ENCODE measurements at places on chromosomes 7 and 10.
A peak's percentile ranks its signal among the peaks of the same experiment; 100 is the strongest.

DNA sequence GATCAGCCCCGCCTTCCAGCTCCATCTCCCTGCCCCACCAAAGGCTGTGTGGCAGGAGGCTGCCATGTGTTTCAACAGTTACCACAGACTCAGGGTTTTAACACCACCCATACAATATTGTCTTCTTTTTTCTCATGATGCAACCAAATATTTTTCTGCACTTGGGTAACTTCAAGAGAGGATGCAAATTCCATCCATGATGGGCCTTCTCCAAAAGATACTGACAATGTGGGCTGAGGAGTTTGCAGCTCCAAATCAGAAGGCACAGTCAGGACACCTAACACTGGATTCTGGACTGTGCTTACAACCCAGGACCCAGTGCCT is 347.9 kb downstream of the GRID1 start:
- no peak for DNase-seq

- no peak for DNase-seq
Observed at GRCh38 chr7:14368285-14368684, 378.8 kb upstream of the ETV1 start.

GRCh38 chr10:3866332-3866731 is 81.3 kb upstream of the KLF6 start:
- DNase-seq, result no peak

DNA sequence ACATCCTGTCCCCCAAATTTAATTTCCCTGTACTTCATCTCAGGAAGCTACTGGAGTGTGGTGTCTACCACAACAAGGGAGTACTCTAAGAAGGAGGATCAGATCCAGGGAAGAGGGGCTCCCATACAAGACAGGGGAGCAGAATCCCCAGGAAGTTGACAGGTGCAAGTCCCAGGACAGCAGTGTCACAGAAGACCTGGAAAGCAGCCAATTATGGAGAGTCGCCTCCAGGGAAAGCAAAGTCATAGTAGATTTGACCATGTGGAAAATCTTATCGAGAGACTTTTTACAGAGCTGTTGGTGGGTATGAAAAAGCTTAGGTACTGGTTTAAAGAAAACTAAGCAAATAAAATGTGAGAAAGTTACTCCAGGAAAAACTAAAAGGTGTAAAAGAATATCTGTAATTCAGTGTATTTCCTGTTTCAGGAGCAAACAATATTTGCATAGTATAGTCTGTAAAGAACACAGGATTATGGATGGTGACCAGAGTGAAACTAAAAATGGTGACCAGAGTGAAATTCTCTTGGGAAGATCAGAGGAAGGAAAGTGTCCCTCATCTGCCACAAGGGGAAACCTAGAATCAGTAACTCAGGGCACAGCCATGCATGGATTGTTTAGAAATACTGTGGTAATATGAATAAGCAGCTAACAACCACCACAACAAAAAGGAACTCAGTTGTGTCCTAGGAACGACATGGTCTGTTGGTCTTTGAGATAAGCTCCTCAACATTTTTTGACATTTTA is 44.5 kb downstream of the LANCL2 start:
- DNase-seq, result no peak

DNA sequence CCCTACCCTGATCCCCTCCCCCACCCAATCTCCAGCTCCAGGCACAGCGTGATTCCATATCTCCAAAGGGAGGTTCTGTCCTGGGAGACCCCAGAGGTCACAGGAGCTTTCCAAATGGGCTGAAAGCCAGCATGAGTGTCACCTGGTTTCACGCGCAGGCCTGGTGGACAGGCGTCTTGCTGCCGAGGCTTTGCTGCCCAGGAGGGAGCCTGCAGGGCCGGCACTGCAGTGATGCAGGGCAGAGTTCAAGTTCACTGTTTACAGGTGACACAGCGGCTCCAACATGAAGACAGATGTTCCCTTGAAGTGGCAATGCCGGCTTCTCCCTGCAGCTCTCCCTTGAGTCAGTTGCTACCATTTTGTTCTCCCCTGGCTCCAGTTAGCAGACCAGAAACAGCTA is 104.3 kb downstream of the TCERG1L start:
- DNase-seq, result no peak

DNA sequence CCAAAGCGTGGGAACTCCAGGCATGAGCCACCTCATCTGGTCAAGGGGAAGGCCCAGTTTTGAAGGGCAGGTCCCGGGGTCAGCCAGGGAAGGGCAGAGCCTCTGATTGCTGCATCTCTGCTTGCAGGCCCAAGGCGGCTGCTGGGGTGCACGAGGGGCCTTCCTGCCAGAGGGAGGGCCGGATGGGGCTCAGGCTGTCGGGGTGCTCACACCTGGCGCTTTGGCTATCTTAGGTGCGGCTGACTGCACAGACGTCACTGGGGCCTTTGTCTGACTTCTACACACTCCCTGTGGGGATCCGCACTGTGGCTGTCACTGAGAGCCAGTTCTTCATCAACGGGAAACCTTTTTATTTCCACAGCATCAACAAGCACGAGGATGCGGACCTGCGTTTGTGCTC is 68.7 kb downstream of the ZNF727 start:
- DNase-seq, result no peak

GRCh38 chr7:34361663-34362250 is 296.3 kb upstream of the NPSR1 start:
- DNase-seq, result peak; percentile 5

GRCh38 chr7:131238347-131238931 is 89.2 kb upstream of the MKLN1 start:
- peak; percentile 70 for DNase-seq

- peak; percentile 67 for DNase-seq
Observed at GRCh38 chr7:127770885-127771284, 118.9 kb downstream of the SND1 start.

DNA sequence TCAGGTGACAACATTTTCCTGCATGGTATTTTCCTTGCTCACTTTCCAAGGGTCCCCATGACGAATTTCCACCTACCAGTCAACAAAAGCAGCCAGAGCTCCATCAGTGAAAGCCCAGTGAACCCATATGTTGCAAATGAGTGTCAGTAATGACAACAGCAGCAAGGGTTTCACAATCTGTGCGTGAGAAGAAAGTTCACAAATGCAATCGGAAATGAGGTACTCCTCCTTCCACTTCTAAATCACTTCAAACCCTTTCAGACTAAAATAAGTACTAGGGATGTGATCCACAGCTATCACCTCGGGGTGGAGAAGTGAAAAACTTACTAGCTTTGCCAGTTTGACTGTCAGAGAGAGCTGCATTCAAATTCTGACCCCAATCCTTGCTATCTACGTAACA is 55.6 kb upstream of the BET1 start:
- DNase-seq, result peak; percentile 95

DNA sequence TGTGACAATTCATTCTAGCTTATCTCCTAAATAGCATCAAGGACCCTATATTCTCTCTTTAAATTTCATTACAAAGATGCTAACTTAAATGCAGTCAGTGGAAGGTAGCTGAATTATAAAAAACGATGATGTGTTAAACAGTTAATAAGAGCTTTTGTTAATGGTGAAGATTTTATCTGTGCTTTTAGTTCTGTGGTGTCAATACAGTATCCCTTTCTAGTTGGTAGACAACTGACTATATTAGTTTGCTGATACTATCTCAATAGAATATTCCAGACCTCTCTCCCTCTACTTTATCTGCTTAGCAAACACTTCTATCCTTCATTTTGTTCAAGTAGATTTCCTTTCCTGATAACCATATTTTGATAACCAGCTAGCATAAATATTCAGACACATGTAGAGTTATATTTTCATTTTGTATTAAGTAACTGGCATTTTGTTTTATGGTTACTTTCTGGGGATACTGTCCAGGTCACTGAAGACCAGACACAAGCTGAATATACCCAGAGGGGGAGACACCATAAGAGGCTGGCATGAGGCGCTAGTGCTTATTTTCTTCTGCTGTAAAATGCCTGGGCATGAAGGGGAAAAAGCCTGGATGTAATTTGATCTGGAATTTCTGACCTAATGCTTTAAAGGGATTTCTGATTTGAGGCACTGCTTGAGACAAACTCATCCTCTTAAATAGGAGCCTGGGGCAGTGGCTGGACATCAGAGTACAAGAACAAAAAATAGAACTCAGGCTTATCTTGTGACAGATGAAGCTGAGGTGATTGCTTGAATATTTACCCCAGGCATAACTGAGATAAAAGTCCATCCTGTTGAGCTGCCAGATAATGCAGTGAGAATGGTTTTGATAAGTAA is 197.5 kb downstream of the MALRD1 start:
- peak; percentile 2 for DNase-seq

DNA sequence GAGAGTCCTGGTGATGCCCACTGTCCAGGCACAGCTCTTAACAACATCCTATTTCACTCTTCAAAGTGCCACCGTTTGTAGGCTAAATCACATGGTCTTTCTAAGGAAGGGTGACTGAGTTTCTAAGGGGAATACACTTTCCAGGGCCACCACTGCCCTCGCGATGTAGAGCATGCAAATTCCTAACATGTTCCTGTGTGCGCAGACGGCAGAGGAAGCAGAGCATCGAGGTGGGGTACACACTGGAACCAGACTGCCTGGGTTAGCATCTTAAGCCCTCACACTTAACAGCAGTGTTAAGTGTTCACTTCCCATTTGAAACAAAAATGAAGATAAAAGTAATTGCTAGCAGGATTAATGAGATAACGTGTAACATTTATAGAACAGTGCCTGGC is 3.0 kb downstream of the VOPP1 start:
- no peak for DNase-seq

DNA sequence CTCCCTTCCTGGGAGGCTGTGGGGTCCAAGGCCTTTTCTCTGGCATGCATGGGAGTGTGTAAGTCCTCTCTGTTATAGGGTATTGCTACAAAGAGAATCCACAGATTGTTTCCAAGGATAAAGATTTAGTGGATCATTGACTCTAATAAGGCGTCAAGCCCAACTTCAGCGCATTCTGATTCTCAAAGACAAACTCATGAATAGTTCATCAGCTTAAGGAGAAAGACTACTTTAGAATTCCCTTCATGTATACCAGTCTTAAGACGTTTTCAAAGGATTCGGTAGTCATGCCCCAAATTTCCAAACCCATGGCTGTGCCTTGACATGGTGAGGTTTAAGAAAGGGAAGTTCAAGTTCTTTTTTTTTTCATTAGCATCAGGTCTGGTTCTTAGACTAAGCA is 46.6 kb upstream of the ABLIM1 start:
- DNase-seq, result no peak

DNA sequence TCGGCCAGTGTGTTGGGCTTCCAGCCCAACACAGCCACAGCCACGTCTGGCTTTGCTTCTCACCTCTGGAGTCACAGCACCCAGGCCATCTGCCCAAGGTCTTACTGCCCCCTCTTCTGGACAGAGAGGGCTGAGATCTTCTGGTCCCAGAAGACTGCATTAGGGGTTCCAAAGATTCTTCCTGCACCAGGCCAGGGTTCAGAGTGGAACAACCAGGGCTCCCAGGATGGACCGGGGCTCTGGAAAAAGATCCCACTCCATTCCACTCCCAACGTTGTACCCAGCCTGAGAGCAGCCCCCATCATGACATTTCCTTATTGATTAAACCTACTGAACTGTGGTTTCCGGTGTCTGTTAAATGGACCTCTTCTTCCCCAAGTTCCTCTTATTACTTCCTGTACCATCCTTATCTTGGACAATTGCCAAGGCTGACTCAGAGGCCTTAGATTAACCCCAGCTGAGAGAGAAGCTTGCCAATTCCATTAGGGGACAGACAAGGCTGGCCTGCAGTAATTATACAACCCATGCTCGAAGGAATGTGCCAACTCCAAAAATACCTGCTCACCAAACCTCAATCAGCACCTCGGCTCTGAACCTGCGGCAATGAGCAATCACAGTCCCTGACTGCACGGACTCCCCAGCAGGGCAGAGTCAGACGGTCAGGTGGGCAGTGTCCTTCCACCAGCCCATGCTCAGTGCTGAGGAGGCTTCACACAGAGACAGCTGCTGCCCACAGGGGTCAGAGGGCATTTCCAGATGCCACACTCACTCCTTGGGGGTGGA is 47.9 kb upstream of the NPFFR1 start:
- peak; percentile 95 for DNase-seq

DNA sequence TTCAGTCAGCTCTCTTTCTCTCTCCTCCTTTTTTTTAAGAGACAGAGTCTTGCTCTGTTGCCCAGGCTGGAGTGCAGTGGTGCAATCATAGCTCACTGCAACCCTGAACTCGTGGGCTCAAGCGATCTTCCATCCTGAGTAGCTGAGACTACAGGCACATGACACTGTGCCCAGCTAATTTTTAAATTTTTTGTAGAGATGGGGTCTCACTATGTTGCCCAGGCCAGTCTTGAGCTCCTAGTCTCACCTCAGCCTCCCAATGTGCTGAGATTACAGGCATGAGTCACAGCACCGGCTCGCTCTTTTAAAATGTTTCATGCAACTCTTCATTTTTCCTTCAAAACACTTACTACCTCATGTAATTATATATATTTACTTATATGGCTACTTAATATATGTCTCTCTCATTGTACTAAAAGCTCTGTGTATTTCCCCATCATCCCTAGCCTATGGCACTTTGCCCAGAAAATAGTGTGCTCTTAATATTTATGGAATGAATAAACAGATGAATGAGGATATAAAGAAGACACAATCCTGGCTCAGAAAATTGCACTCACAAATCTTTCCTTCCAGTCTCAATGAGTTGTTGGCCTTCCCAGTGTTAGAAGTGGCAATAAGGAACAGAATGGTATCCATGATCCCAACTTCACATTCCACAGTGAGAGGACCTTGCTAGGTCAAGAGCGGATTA is 33.9 kb downstream of the EBLN1 start:
- peak; percentile 57 for DNase-seq

- no peak for DNase-seq
Observed at GRCh38 chr7:134024739-134025138, 102.4 kb upstream of the LRGUK start.
